ENCODE measurements at places on chromosomes 2 and 18.
A peak's percentile ranks its signal among the peaks of the same experiment; 100 is the strongest.

DNA sequence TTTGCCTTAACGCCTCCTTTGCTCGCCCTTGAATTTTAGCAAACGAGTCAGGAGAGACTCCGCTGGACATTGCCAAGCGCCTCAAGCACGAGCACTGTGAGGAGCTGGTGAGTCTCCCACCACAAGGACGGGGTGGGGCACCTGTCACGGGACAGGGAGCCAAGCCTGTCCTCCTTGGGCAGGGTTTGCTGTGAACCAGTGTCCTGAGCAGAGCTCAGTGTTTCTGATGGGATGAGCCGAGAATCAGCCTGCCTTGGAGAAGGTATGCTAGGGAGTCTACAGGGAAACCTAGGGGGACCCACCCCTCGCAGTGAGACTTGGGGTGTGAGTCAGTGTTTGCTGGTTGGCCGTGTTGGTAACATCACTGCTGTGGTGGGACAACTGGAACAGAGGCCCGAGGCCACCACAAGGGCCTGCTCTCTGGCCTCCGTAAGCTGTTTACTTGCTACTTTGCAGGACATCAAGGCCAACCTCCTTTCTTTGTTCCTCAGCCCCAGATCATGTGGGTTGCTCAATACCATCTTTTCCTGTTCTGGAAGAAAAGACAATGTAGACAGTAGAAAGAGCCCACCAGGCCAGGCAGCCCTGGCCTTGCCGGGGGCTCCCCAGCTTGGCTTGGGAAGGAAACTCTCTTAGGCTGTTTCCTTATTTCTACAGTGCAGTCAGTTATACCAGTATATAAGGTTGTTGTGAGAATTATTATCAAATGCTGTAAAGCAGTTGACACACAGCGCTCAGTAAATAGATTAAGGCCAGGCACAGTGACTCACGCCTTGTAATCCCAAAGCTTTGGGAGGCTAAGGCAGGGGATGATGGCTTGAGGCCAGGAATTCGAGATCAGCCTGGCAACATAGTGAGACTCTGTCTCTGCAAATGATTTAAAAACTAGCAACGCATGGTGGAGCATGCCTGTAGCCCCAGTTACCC lies 42.4 kb downstream of the ITGB1BP1 start:
- peak; percentile 55 for DNase-seq

GRCh38 chr2:88770016-88770415 lies 78.5 kb downstream of the RPIA start:
- no peak for DNase-seq

DNA sequence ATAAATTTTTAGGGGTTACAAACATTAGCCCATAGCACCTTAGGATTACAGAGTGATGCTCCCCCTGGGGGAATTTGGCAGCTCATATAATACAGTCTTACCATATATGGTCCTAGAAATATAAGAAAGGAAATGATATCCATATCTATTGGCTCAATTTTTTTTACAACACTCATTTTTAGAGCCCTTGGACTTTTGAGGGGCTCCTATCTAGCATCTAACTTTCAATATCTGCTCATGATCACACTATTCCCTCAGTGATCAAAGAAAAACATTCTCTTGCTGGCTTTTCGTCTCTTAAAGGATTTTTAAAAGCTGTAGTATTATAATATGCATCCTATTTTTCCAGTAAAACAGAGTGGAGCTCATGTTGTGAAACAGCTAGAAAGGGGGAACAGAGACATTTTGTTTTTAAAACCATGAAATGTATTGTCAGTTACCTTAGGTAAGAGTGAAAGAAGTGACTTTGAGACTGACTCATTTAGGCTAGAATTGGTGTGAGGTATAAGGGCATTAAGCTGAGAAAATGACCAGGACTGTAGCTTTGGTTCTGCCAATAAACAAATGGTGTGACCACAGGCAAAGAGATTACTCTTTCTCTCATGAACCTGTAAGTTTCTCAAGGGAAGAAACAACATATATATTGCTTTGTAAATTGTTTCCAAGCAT lies 65.8 kb downstream of the ALPK2 start:
- DNase-seq: no peak

- DNase-seq: no peak
Measured at GRCh38 chr2:55887901-55888624, 35.5 kb downstream of the EFEMP1 start.

GRCh38 chr2:143936848-143937722 lies 582.8 kb downstream of the ZEB2 start:
- peak; percentile 83 for DNase-seq

GRCh38 chr18:44453505-44453904 lies 227.2 kb upstream of the SETBP1 start:
- no peak for DNase-seq

DNA sequence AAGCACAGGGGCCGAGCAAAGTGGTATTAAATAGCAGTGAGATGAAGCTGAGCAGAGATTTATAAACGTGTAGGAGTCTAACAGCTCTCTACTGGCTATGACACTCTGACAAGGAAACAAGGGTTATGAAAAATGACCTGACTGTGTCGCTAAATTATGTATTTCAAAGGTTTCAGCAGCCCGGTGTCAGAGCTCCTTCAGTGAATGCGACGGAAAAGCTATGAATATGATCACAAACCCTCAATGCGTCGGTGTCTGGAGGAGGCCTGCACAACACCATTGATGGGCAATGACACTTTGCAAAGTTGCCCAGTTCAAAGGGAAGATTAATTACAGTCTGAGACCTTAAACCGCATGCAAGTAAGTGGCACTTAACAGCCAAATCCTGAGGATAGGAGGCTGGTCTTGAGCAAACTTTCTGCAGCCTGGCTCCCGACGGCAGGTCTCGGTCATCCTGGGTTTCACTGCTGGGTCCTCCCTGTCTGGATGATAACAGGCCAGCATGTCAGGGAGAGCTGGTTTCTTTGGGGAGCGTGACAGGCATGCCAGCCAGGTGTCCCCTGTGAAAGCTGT lies 615.1 kb upstream of the SALL3 start:
- DNase-seq: no peak

- DNase-seq: no peak
Measured at GRCh38 chr2:11745613-11746375, 638 bp upstream of the LPIN1 start.

DNA sequence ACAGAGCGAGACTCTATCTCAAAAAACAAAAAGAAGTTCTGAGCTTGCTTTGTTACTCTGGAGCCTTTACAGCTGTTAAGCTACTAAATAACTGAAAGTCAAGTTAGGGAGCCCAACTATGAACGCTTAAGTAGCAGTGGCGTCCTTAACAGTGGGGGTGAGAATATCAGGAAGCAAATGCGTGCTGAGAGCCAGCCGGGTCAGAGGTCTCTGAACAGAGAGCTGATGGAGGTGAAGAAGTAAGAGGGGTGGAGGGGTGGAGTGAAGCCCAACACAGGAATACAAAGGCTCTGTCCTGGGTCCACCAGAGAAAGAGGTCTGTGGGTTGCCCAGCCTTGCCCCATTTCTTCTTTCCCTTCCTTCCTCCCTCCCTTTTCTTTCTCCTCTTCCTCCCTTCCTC lies 104.1 kb upstream of the GATA6 start:
- DNase-seq: no peak

DNA sequence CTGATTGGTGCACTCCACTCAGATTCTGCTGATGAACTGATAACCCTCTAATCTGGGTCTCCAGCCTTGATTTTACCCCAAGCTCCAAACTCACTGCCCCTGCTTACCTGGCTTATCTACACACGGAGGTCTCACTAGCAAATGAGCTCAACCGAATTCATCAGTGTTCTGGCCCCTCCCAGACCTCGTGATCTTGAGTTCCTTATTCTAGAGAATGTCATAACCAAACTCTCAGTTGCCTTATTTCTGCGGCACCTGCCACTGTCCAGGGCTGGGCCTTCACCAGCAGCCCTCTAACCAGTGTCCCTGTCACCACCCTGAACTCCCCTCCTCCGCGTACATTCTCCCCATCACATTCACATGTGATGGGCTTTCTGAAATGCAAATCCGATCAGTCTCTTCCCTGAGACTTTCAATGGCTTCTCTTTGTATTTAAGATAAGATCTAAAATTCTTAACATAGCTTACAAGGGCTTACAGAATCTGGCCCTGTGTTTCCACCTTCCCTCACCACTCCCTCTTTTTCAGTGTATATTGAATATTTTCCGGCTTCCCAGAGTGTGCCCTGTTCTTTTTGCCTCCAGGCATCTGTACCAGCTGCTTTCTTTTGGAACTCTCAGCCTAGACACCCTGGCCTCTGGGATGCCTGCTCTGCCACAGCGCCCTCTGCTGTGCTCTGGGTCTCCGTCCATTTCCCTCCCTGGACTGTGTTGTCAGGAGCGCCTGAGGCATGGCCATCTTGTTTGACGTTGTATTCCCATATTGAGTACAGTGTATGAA lies 31.1 kb downstream of the NAB1 start:
- DNase-seq: peak; percentile 74

- DNase-seq: no peak
Measured at GRCh38 chr2:208595386-208596275, 189.0 kb downstream of the PTH2R start.

DNA sequence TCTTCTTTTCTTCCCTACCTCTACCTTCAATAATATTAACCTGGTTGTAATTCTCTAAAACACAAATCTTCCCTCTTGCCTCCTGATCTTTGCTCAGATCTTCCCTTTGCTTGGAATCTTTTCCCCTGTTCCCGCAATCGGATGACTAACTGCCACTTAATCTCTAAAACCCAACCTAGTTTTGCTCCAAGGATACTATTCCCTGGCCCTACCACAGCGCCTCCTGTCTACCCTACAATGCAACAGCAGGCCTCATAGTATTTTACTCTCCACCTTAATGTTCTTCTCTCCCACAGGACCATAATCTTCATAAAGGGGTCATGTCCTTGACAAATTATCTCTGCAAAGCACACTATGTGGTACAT lies 246.8 kb upstream of the TNP1 start:
- DNase-seq: no peak

- DNase-seq: no peak
Measured at GRCh38 chr2:178157574-178157973, 36.7 kb upstream of the OSBPL6 start.

- DNase-seq: peak; percentile 70
Measured at GRCh38 chr2:168758970-168759820, 43.2 kb upstream of the NOSTRIN start.

GRCh38 chr2:121094101-121094500 lies 190.9 kb downstream of the TFCP2L1 start:
- no peak for DNase-seq

GRCh38 chr2:3628800-3629199 lies 29.2 kb upstream of the ALLC start:
- peak; percentile 45 for DNase-seq

- peak; percentile 69 for DNase-seq
Measured at GRCh38 chr18:6752202-6752860, 22.8 kb downstream of the ARHGAP28 start.

- no peak for DNase-seq
Measured at GRCh38 chr2:223217373-223217772, 165.4 kb downstream of the KCNE4 start.

DNA sequence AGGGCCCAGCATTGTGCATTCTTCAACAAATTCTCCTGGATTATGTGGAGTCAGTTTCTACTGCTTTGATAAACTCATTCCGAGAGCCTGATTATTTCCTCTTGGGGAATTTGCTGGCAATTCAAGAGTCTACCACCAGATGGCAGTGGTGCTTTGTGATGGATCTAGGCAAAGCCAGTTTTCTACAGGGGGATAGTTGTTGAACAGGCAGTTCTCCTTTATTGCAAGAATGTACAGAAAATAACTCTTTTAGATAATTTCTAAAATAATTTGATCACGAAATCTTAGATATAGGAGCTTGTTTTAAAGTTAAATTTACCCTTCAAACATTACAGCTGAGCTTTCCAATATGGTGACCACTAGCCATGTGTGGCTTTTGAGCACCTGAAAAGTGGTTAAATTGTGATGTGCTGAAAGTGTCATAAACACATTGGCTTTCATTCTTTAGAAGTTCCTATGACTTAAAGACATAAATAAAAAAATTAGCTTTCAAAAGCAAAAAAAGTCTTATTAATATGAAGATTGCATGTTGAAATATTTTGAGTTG lies 66.7 kb upstream of the HAAO start:
- peak; percentile 95 for DNase-seq

GRCh38 chr2:197705912-197706838 lies 1.0 kb downstream of the MARS2 start:
- peak; percentile 5 for DNase-seq

GRCh38 chr18:56902653-56903052 lies 244.2 kb upstream of the BOD1L2 start:
- DNase-seq: no peak

- DNase-seq: peak; percentile 87
Measured at GRCh38 chr2:27071990-27072830, 756 bp upstream of the OST4 start.

DNA sequence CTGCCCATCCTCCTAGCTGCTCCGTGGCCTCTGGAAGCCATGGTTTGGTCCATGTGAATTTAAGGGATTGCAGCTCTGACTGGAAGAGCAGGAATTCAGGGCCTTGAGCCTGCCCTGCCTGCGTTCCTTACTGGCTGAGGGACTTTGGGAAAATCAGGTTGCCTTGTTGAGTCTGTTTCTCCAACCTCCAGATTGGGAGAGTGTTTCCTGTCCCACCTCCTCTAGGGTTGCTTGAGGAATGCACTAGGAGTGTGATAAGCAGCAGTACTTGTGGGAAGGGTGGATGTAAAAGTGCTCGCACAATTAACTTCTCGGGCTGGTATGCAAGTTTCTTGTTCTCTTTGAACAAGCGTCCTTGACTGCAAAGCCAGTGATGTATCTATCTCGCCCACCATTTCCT lies 84.4 kb upstream of the YWHAQ start:
- no peak for DNase-seq

GRCh38 chr18:75654851-75655751 lies 227.6 kb upstream of the SMIM21 start:
- peak; percentile 91 for DNase-seq

DNA sequence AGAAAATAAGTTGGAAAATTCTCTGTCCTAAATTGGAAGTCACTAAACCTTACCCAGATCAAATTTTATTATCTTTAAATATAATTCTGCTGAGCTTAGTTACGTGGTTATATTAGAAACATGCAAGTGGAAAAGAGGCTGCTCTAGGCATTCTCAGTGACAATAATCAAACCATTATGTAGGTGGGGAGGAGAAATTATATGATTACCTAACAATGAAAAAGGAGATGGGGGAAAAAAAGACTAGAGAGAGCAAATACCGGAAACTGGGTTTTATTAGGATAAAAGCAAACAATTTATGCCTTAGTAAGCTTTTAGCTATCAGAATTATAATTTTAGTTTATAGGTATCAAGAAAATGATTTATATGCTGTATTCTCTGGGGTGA lies 53.2 kb downstream of the PHLPP1 start:
- DNase-seq: no peak

DNA sequence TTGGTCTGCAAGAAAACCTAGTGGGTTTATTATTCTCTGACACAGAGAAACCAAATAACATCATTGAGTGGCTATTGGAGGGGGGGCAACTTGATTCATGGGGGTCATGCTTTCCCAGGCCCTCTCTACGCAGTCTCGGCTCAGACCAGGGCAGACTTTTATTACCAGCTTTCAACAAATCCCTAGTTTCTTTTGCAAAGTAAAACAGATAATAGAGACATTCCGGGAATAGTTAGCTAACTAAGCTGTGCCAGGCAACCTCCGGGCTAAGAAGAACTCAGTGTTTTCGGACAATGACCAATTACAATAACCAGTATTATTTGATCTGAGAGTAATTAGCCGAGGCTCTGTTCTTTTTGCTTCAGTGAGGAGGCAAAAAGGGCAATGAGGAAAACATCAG lies 66.3 kb downstream of the CDK15 start:
- DNase-seq: peak; percentile 67
